Smooth muscle cell of the umbilical artery (primary cell): ENCODE measurements at places on chromosomes 6 and 20. TPM values are rescaled to one million over a fixed set of nuclear protein-coding genes. Genes with fewer than 3 reads are reported as not detected.

NHSL1 gene
- 7.4 and 12.1 TPM in 2 replicates for total RNA-seq

LGSN gene
- under 0.01 TPM in 1 of 2 replicates, not detected in the other for total RNA-seq

KCNK16 gene
- not detected in 2 replicates for total RNA-seq

KIAA0408 gene
- 1.5 and 6.9 TPM in 2 replicates for total RNA-seq

CUTA gene
- 84.6 and 90.6 TPM in 2 replicates for total RNA-seq
